ENCODE measurements at places on chromosomes 5 and 9.

DNA sequence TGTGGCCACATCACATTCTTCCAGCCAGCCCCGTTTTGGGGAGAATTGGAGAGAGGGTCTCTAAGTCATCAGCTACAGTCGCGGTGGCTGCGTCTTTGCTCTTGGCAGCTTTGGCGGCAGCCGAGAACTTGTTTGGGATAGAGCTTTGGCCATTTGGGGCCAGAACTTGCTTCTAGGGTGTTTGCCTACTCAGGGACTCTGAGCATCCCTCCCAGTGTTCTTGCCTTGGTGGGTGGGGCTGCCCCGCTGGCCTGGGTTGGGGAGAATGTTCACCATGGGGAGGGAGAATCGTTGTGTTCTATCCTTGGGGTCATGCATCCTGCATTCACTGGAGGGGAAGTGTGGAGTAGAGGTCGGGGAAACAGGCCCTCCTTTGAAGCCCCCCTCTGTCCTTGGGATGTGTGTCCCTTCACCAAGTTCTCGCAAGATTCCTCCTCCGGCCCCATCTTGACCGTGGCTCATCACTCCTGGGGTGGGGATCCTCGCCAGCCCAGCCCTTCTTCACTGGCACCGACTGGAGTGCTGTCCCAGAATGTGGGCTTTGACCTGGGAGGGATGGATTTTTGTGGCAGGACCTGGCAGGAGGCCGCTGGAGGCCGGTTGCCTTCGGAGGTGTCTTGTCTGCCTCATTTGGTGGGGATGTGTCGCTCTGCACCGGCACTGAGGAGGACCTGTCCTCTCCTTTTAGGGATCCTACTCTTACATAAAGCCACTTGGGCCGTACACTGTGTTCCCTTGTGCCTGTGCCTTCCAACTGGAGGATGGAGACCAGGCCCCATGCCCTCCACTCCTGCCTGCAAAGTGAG, 3.5 kb downstream of the PHF2 start:
- no peak for DNase-seq

GRCh38 chr5:105978011-105978410, 1692.7 kb downstream of the EFNA5 start:
- DNase-seq = peak; percentile 9

- no peak for DNase-seq
Measured at GRCh38 chr9:7067169-7067568, 309.4 kb downstream of the KDM4C start.

DNA sequence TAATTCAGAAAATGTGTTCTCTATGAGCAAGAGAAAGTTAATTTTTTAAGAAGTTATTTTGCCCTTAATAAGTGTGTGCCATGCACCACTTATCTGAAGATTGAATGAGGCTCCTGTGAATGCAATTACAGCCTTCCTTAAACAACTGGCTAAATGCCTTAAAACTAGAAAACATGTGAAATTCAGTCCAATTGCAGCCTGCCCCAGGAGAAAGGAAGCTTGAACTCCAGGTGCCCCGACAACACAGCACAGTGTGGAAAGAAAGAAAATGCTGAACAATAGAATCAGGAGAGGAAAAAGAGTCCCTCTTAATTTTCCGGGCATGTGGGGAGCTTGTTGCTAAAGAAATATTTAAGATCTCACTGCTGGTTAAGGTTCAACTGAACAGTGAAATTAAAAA, 8.8 kb downstream of the LHFPL2 start:
- DNase-seq = no peak

- DNase-seq = peak; percentile 84
Measured at GRCh38 chr9:115593587-115594091, 475.7 kb upstream of the TNC start.

DNA sequence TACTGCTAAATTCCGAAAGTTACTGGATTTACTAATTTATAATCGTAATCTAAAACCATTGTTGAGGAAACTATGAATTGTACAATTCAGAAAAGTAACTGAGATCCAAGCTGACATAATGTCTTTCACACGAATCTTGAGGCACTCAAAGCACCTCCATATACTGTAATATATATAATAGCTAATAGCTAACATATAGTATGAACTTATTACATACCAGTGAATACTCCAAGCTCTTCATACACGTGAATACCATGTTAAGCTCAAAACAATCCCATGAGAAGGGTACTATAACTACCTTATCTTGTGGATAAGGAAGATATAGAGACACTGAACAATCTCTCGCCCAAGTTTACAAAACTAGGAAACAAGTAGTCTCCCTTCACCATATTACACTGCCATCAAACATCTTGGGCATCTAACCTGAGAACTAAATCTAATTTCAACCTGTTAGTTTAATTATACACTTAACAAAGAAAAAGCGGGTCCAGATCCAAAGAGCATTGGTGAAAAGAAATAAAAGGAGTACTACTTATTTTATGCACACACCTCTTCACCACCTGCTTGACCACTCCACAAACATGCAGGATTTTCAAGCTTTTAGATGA, 1.0 kb downstream of the NUDCD2 start:
- DNase-seq = no peak

GRCh38 chr5:35920890-35921289, 17.5 kb downstream of the CAPSL start:
- DNase-seq = no peak

DNA sequence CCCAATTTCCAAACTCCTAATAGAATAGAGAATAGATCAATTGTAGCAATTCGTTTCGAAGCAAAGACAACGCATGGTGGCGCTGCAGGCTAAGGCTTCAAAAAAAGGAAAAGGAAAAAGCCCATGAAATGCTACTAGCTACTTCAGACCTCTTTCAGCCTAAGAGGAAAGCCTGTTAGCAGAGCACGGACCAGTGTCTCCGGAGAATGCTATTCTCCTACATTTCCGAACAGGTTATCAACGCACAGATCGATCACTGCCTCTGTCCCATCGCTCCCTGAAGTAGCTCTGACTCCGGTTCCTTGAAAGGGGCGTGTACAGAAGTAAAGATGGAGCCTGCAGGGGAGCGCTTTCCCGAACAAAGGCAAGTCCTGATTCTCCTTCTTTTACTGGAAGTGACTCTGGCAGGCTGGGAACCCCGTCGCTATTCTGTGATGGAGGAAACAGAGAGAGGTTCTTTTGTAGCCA, at the start of gene PCDHB15:
Gene PCDHB15, plus strand, starts transcription at position 146 of the 468 bp plus-strand sequence. Its CDS starts 184 bp downstream, at position 330.
- DNase-seq = peak; percentile 10

DNA sequence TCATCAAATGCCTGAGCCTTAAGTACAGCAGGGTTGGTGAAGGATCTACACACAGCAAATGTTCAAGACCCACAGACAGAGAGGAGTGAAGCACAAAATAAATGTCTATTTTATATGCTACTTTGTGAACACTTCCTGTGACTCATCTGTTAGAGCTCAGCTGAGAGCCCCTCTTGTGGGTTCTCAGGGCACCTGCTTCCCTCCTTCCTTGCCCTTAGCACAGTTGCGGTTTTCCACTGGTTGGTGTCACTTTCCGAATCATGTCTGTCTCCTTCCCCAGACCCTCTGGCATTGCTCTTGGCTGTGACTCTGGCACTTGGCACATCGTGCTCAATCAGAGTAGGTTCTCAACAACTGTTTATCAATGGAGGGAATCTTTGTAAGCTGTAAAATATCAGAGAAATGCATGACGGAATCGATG, 128.5 kb upstream of the STC2 start:
- peak; percentile 70 for DNase-seq

- DNase-seq = no peak
Measured at GRCh38 chr5:133496631-133497030, 115.7 kb downstream of the FSTL4 start.

DNA sequence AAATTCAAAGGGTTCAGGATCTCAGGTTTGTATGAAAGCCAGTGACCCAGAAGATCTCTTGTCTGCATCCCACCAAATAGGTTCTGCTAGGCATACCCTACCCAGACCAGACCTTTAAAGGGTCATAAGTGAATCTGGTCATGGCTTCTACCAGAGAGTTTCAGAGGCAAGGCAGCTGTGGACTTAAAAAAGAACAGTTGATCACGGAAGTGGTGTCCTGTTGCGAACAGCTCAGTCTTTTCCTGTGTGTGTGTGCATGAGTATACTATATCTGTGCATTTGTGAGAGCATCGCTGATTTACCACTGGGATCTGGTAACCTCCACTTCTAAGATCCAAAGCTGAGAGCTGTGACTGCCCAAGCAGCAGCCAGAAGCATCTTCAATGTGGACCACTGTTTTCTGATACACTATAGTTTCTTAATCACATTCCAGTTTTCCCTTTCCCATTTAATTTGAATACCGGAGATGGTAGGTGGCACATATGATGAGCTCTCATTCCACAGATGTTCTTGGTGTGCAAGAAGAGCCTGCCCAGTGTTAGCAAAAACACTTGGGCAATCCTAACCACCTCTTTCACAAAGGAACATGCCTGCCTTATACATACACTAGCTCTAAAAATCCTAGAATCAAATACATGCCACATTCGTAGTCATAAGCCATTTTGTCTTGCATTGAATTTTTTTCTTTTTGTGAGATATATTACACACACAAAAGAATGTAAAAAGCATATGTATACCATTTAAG, 36.2 kb upstream of the OR2S2 start:
- no peak for DNase-seq

- no peak for DNase-seq
Measured at GRCh38 chr5:172579403-172579990, 61.6 kb upstream of the NEURL1B start.

DNA sequence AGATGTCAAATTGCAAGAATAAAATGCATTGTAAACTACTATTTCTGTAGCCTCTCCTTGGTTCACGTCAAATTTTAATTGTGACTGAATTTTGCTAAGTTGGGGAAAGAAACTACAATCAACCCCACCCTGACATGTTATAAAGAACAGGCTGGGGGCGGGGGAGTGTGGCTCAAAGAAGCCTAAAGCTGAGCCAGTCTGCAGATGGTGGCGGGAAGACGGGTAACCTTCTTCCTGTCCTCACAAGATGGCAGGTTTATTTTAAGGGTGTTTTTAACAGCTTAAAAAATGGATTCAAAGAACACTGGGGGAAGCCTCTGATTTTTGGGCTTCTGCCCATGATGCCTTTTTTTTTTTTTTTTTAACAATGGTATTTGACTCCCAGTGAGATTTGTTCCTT, 68.5 kb upstream of the MELK start:
- DNase-seq = no peak

GRCh38 chr9:122294531-122294930, 29.8 kb downstream of the MRRF start:
- DNase-seq = no peak

DNA sequence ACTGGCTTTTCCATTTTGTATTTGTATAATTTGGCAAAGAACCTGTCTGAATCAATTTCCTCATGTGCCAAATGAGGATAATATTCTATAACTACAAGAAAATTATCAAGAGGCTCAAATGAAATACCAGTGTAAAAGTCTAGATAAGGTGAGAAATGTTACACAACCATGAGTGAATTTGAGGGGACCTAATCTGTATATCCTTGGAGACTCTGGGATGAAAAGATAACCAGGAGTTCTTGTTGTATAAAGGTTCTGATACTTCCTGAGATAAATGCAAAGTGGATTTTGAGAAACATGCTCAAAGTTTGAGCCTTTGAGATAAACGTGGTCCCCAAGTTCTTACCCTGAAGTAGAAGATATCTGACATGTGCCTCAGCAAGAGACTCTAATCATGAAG, 120.3 kb upstream of the SLC12A2 start:
- no peak for DNase-seq

DNA sequence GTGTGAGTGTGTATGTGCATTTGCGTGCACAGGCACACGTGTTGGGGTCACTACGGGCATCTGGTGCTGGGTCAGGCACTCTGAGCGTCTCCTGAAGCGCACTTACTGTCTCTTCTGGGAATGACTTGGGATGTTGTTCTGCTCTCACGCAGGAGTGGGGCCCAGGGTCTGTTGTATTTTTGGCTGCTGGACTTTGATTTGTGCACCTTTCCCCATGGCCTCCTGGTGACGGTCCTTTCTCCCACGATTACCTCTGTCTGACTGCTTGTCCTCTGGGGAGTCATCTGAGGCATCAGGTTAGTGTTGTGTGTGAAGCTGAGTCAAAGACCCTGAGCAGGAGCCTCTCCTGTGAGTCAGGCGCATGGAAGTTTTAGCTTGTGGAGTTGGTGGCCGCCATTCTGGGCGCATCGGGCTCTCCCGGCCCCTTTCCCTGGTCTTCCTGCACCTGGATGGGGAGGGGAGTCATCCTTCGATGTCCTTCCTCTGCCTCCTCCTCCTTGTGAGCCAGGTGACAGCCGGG, 62.1 kb downstream of the RXRA start:
- no peak for DNase-seq

GRCh38 chr5:101429241-101429640, 526.2 kb upstream of the ST8SIA4 start:
- DNase-seq = peak; percentile 41

DNA sequence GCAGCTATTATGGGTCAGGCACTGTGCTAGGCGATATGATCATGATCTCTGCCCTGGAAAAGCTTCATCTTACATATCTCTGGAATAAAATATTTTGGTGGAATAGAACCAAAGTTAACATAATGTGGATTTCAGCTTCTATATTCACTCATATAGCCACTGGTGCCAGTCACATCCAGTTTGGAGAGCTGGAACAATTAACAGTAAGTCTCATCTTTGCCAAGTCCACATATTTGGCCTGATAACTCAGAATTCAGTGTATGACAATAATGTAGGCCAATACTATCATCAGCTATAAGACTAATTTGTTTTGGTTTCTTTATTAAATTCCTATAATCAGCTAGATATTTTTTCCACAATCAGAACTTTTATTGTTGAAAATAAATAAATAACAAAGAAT, 5.9 kb upstream of the FAM13B start:
- DNase-seq = no peak

DNA sequence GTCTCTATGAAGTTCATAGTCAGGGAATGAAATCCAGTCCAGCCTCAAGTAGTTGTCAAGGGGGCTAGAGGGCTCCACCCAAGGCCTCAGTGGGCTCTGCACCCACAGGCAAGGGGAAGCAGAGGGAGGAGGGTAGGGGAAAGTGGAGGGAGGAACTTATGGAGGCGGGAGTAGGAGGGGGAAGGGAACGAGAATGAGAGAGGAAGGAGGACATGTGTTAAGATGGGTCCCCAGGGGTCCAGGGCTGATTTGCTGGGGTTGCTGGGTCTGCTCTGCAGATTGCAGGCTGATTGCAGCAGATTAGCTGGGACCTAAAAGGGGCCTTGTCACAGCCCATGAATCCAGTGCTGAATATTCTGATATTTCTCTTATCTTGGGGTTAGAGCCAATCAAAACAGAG, 166.9 kb upstream of the IL12B start:
- DNase-seq = no peak

GRCh38 chr5:112136773-112137172, 282.3 kb downstream of the EPB41L4A start:
- peak; percentile 17 for DNase-seq

- DNase-seq = no peak
Measured at GRCh38 chr5:127601601-127602000, 47.3 kb upstream of the CTXN3 start.

- no peak for DNase-seq
Measured at GRCh38 chr5:115392611-115393010, 96.2 kb upstream of the CCDC112 start.

DNA sequence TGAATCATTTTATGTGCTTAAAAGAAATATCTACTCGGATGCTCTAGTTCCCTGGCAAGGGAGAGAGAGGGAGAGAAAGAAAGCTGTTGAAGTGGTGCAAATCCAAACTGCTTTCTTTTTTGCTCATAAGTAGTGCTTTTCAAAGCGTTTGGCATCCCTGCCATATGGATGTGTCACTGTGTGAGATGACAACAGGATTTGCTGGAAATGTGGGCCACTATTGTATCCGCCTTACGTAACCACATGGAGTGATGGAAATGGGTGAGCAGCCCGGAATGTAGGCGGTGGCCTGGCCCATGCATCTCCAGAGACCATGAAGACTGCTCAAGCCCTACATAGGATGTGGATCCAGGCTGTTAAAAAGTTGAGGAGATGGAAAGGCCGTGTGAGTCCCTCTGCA, 30.8 kb downstream of the TJP2 start:
- DNase-seq = peak; percentile 73

GRCh38 chr9:88197781-88198340, 59.6 kb upstream of the SPATA31C2 start:
- DNase-seq = peak; percentile 71

All from cardiac fibroblast (primary cell).